ENCODE measurements at places on chromosomes 1 and 21.

DNA sequence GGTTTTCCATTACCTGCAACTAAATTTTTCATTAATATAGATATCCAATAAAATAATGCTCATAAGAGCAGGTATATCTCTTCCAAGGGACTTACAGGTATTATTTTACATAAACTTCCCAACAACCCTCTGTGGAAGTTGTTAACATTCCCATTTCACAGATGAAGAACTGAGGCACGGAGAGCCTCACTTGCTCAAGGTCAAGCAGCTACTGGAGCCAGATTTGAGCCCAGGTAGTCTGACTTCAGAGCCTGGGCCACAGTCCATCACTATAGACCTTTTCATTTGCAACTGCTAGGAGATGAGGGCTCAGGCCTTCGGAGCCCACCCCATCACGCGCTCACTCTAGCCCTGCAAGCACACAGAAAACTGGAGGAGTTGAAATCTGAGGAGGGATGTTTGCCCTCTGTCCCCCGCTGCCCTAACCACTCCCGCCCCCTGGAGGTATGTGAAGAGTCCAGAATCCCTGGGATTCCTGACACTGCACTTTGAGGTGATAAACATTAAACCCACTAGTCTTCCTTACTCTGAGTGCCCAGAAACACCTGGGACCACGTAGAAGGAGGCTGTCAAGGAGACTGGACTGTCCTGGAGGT is 11.7 kb upstream of the ALPL start:
- DNase-seq: no peak

DNA sequence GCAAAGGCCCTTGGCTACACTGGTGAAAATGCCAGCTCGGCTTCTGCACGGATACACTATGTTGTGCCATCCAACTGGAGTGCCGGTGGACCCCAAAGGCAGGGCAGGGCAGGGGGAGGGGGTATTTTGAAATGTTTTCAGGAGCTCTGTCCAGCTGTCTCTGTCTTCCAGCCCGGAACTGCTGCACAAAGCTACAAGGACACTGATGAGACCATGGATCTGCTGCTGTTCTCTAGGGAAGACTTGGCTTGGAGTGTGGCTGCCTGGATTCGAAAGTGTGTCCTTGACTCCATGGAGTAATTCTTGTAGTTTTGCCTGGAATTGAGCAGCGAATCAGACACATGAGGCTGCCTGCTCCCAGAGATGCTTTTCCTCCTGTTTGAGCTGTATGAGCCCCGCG is 42.4 kb downstream of the TTC39A start:
- DNase-seq: no peak

DNA sequence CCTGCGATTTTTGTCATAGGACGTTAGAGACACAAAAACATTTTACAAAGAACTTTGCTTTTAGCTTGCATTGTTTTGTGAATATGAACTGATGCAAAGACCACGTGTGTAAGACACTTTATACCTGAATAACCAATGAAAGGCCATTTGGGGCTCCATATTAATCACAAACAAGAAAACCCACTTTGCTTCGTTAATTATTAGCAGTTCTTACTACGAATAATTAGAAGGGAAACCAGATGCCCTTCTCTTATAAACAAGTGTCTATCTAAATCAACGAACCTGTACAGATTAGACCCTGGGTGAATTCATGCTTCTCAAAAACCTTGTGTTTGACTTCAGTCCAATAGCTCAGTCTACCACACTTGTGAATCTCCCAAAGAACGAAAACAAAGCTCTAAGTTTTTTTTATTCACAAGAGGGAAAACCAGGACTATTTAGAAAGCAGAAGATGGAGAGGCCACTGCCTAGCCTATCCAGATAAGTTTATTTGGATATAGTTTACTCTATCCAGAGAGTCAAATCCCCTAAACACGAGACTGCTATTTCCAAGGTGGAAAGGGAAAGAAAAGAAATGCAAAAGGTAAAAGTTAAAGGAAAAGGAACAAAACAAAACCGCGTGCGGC is 897 bp downstream of the CYYR1 start:
- no peak for DNase-seq

GRCh38 chr1:184790642-184791549 is 36.2 kb upstream of the EDEM3 start:
- DNase-seq: no peak

GRCh38 chr1:56975446-56975845 is 9.6 kb upstream of the C8B start:
- no peak for DNase-seq

All from fibroblast of villous mesenchyme (primary cell).